Epithelial cell of prostate (primary cell): ENCODE measurements at places on chromosomes 5 and 9.

GRCh38 chr9:92181296-92181695, 66.1 kb upstream of the SPTLC1 start:
- no peak for DNase-seq

- DNase-seq: no peak
These were observed 42.6 kb downstream of the NACC2 start for GRCh38 chr9:136052472-136052880.

DNA sequence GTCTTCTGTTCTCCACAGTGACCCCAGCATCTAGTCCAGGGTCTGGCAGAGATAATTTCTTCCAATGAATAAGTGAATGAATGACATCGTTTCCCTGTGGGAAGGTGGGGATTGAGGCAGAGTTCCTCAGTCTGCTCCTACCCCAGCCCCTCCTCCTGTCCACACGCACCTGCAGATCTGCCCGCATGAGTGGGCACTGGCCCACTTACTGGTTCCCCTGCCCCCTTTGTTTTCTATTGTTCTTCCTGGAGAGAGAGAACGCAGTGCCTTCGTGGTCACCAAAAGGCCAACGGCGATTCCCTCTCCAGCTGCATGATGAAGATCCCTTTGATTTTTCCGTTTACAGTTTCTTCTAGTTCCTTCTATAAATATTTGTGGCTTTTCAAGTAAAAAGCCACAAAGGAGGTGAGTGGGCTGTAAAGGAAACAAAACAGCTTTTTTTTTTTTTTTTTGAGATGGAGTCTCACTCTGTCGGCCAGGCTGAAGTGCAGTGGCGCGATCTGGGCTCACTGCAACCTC, 5.8 kb upstream of the FPGS start:
- no peak for DNase-seq

GRCh38 chr5:17879276-17879675, 245.0 kb downstream of the TAF11L14 start:
- no peak for DNase-seq

GRCh38 chr9:101381833-101382342, 2.9 kb downstream of the BAAT start:
- DNase-seq: no peak

GRCh38 chr9:124659099-124659659, 111.9 kb downstream of the NR6A1 start:
- DNase-seq: peak; percentile 50

DNA sequence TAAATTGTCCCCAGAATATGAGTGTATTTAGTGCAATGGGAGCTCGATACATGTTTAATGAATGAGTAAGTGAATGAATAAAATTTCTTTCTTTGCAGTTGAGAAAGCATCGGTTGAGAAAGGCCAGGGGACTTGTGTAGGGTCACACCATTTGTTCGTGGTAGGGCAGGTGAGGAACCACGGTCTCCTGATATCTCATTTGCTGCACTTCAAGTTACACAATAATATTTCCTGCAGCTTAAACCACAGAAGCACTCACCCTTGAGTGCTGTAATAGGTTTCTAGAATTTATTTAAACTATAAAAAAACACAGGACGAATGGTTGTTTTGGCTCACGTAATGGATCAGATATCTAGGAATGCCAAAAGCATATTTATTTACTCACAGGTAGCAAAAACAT, 429.8 kb downstream of the SPATA31D1 start:
- DNase-seq: no peak

DNA sequence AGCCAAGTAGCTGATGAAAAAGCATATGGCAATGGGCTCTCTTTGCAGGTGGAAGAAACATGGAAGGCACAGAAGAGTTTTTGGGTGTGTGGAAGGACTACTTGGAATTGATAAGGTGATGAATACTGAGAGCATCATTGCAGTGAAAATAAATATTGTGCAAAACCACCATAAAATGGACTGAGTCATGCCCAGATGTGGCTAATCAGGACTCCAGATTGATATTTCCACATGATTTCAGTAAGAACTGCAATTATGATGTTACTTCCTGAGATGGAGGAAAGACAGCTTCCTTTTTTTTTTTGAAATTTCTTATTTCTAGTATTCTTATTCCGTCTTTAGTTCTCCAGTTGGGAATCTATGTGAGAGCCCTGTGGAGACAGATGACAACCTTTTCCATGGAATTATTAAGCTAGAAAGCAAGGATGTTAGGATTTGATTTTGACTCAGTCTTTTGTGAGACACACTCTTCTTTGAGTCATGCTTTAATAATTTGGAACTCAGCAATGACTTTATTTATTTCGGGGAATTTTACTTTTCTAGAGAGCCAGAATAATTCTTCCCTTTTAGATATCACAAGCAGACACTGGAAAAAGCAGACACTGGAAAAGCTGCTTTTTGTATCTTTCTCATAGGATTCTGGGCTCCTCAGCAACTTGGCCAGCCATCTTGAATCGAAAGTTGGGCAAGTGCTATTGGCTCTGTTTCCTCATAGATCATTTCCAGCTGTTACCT, 94.2 kb upstream of the VCAN start:
- DNase-seq: no peak

DNA sequence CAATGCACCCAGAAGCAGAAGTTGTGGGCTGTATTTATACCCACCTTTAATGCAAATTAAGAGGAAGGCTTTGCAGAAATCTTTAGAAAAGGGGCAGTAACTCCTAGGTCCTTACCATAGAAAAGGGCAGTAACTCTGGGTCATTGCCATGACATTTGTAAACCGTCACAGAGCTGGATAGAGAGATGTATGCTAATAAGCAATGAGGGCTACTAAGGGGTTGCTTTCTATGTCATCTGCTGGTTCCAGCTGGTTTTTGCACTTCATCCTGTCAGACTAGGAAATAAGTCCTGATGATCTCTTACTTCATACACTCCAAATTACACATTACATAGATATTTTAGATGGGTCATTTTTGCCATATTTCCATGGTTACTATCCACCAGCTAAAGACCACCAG, 299.1 kb upstream of the TYRP1 start:
- DNase-seq: no peak

DNA sequence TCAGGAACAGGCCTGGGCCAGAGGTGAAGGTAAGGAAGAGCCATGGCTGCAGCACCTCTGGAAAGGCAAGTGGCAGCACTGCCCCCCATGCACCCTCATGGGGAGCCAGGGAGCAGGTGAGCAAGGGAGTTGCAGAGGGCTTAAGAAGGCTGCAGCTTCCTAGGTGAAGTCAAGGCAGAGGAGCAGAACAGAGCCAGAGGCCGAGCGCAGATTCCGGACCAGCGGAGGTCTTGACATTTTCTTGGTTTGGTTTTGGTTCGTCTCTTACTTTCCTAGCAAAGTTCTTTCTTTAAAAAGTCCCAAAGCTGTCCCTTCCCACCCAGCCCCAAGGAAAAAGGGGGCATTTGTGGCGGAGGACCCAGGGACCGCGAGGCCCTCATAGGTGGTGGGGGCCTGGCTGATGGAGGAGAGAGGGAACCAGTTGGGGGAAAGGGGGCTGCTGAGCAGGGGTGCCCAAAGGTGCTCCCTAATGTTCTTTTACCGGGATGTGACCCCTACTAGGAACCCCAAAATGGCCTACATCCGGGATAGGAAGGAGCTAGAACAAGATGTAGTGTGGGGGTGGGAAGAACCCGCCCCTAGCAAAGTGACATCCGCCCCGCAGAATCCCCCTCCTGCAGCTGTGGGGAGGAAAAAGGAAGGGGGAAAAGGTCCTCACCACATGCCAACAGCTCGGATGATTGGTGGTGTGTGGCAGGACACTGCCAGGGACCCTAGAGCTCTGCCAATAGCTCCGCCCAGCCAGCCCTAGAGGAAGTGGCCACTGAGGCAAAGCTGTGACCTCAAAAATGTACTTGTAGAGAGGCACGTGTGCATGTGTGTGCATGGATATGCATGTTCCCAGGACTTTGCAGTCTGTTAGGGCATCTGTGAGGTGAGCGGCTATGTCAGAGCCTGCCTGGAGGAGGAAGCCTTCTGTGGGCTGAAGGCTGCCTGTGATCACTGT, 914 bp upstream of the CD72 start:
- DNase-seq: no peak

GRCh38 chr5:150438873-150439546, 10.5 kb downstream of the RPS14 start:
- no peak for DNase-seq

- no peak for DNase-seq
These were observed 334.4 kb upstream of the ACTBL2 start for GRCh38 chr5:57817001-57817453.

DNA sequence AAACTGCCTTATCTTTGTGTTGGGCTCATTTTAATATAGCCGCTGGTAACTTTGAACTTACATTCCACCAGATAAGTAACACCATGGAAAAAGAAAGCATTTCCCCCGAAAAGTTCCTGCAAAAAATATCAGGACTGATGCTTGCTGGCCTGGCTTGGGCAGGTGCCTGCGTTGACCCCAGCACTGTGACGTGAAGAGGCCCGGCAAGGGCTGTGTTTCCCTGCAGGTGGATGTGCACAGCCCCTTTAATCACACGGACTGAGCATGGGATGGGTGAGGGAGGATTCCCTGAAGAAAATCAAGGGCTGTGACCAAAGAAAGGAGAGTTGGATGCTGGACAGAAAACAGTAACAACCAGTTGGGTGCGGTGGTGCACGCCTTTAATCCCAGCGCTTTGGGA, 138.2 kb downstream of the NSG2 start:
- no peak for DNase-seq

- DNase-seq: no peak
These were observed 32.9 kb upstream of the TGFBR1 start for GRCh38 chr9:99072040-99072394.

- no peak for DNase-seq
These were observed 218.5 kb upstream of the ELAVL2 start for GRCh38 chr9:24044576-24044975.

DNA sequence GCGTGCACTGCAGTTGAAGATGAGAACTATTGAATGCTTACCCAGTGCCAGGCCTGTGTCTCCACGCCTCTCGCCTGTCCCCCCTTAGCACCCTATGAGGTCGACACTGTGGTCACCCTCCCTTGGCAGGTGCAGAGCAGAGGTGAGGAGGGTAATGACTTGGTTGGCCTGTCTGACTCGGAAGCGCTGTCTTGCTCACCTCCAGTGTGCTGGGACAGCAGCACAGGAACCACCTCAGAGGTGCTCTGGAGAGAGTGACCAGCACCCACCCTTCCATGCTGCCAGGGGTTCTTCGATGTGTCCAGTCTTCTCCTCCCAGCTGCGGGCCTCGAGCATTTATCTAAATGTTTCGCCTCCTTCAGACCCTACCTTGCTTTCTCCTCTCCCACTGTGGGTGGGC, 178.3 kb upstream of the IRX2 start:
- no peak for DNase-seq
